ENCODE measurements at places on chromosomes 7 and 10.

- DNase-seq: no peak
Observed at GRCh38 chr10:67539312-67539711, 156.7 kb downstream of the CTNNA3 start.

GRCh38 chr10:6603142-6604125 lies 23.4 kb upstream of the PRKCQ start:
- no peak for DNase-seq

DNA sequence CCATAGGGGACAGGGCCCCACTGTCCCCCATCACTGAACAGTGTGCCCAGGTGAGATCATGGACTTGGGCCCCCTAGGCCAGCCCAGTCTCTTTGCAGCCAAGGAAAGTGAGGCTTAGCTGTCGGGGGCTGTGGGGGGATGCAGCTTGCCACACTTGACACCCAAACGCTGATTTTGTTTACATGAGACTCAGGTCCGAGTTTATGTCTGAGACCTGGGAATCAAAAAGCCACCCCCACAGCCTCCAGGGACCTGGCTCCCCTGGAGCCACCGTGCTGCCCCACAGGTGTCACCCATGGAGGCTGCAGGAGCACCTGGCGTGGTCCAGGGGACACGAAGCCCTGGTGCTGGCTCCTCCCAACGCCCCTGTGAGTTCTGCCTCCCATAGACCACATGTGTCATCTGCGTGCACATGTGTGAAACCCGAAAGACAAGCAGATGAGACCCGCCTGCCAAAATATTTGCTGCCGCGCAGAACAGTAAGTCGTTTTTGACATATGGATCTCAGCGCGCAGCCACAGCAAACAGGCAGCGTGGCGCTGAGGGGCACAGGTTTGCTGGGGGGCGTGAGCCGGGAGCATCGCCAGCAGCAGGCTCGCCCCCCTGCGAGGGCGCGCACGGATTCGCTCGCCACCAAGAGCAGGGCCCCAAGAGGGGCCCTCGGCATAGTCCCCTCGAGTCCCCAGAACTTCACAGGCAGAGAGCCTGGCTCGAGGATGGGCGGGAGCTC lies 112.3 kb downstream of the LHPP start:
- no peak for DNase-seq

GRCh38 chr10:124318811-124319210 lies 99.9 kb downstream of the OAT start:
- DNase-seq: no peak

DNA sequence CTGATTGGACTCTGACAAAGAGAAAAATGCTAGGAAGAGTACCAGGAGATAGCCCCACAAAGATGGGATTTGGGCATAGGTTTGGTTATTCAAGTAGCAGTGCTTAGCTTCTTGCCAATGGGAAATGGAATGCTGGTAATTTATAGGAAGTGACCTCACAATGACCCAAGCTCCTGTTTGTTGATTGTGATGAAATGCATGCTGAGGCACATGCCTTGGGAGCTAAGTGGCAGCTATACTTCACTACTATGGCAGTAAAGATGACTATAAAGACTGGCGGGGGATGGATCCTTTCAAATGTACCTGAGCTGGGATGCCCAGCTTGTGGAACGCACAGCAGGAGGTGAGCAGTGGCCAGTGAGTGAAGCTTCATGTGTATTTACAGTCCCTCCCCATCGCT lies 153.8 kb downstream of the ZNF22 start:
- DNase-seq: no peak

DNA sequence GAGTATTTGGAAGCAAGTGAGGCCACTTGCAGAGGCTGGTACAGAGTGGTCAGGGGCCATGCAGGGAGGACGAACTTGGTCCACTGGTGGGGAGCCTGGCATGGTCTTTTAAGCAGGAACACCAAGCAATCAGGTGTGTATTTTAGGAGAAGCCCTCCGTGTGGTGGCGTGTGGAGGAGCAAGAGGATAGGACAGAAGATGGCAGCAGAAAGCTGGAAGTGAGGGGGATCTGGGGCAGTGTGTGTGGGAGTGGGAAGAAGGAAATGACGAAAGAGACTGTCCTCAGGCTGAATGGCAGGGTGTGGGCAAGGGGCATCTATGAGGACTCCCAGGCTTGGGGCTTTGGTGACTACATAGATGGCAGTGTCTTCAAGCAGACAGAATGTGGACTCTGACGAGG lies 51.2 kb downstream of the TEX36 start:
- DNase-seq: no peak

DNA sequence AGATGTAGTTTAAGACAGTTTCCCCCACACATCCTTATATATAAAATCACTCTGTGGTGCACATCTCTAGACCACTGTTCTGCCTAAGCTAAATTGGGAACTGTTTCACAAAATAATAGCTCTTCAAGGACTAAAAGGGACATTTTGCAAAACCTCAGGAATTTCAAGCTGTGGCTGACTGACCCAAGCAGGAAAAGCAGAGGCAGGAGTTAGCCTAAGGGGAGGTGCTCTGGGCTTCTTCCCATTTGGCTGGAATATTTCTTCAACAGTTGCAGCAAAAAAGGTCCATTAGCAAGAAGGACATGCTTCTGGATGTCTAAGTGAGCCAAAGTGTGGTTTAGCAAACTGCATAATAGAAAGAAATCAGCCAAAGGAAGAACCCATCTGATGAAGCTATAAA lies 551.2 kb upstream of the ANKRD30A start:
- DNase-seq: no peak

DNA sequence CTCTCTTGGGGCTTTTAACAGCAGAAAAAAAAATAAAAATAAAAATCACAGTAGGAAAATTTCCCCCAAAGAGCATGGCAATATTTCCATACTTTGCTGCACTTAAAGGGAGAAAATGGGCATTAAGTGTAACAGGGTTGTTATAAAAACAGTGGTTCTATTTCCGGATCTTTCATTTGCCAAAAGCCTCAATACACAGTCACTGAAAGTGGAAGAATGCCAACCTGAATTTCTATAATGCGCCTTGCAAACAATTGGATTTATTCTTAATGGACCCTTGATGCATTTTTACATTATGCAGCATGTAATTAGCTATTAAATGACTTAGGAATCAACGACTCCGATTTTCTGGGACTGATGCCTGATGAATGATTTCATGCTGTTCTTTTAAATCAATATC lies 127.6 kb upstream of the NANOS1 start:
- DNase-seq: no peak

DNA sequence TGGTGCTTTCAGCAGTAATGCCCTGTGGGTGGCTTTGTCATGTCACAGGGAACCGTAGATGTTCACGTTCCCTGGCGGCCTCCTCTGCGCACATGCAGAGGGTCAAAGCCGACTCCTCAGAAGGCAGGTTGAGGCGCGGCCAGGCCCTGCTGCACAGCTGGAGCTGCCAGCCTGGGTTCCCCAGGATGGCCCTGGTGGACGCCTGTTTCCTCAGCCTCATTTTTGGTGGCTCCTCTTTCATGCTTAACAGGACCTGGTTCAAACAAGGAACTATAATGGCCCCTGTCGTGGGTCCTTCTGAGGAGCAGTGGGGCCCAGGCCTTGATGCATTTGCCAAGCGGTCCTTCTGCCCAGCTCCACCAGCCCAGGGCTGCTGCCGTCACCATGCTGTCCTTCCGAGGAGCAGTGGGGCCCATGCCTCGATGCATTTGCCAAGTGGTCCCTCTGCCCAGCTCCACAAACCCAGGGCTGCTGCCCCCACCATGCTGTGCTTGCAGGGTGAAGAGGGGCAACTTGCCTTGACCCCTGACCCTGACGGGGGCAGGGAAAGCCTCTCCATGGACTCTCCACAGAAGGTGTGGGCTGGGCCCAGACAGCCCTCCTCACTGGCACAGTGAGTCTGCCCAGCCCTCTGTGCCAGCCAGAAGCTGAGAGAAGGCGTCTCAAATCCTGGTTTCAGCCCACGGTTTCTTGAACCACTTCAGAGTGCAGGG lies 338.2 kb downstream of the TCERG1L start:
- no peak for DNase-seq
